Activated CD8-positive, alpha-beta memory T cell treated with anti-CD3 and anti-CD28 coated beads for 1 hour (primary cell): ENCODE measurements at places on chromosomes 7 and 10.

DNA sequence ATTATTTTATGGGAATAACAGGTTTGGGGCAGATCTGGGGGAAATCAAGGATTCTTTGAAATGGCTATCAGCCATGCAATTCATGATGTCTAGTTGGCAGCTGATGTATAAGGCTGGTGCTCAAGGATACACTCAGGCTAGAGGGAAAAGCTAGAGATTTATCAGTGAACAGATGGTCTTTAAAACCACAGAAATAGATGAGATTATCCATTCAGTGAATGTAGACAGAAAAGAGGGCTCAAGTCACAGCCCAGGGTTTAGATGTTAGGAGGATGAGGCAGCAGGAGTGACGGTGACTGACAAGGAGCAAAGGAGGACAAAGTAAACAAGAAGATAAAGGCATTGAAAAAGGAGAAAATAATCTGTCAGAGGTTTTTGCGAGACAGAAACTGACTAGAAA lies 238.7 kb downstream of the CDK14 start:
- DNase-seq, result no peak

DNA sequence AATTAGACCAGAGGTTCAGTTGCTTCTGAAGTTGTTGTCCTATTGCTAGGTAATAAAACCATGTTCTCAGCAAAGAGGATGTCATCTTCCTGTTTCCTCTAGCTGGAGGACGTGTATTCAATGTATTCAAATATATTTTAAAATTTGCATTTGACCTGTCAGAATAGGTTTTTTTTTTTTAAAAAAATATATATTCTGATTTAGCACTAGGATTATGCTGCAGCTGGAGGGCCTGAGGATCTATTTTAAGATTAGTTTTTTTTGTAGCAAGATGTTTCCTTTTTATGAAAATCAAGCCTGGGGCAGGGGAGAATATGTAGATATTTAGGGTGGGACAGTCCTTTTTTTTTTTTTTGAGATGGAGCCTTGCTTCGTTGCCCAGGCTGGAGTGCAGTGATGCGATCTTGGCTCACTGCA lies 337.0 kb downstream of the FRMD4A start:
- DNase-seq, result no peak

DNA sequence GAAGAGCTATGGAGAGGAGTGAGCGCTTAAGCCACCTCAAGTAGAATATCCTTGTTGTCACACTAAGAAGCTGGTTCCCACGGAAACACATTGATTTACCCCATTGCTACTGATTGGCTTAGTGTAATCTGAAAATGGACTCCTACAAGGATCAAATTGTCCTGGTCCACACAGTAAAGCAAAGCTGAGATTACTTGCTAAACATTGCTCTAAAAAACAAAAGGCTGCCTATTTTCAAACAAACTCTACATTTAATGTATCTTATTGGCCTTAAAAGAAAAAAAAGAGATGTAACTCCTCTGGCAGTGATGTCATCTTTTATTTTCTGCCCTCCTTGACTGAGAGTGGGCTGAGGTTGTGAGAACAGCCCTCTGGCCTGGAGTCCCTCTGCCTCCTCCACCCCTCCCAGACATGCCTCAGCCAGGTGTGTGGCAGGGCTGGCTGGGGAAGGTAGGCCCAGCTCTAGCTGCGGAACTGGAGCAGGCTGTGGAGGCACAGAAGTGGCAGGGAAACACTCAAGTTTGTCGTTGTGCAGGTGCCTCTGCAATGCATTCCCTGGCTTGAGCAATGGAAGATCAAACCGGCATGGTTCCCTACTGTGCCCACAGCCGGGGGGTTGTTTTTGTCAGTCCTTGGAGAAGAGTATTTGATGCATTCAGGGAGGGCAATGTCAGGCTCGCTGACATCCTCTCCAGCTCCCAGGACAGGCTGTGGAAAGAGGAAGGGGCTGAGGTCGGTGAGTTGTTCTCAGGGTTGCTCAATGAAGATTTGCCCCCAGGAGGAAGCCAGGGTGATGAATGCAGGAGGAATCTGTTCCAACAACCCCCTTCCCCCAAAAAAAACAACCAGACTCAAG lies 9.1 kb downstream of the KLF6 start:
- no peak for DNase-seq

- no peak for DNase-seq
These were observed 9.6 kb downstream of the MAFK start for GRCh38 chr7:1539882-1540775.

DNA sequence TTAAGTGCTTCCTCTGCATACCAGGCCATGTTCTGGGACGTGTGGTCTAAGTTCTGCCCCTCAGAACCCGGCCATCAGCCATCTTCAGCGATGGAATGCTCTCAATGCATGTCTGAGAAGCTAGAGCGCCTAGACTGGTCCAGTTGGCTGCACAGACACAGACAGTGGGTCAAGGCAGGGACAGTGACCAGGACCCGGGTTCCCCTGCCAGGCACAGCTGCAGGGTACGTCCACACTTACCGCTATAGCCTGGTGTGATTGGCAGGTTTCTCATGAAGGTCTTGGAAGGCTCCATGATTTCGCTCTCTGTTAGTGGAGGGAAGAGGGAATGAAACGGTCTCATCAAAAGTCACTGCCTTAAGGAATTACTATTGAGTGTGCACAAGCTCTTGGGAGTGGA lies 47.3 kb downstream of the PNLIPRP2 start:
- no peak for DNase-seq
